ENCODE measurements at places on chromosomes 5 and 9. TPM values are rescaled to one million over a fixed set of nuclear protein-coding genes. Genes with fewer than 3 reads are reported as not detected.
A peak's percentile ranks its signal among the peaks of the same experiment; 100 is the strongest.

- peak; percentile 76 for DNase-seq
Observed at GRCh38 chr5:159878988-159879471, 37.3 kb upstream of the ADRA1B start.

DNA sequence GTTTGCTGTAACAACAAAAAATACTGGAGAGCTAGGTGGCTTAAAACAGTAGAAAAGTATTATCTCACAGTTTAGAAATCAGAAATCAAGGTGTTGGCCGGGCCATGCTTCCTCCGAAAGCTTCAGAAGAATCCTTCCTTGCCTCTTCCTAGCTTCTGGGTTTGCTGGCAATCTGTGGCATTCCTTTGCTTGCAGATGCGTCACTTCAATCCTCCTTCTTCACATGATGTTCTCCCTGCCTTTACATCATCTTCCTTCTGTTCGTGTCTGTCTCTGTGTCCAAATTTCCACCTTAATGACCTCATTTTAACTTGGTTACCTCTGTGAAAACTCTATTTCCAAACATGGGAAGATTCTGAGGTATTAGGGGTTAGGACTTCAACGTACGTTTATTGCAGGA lies 90.4 kb upstream of the CHD1 start:
- no peak for DNase-seq

GRCh38 chr5:137441476-137441875 lies 57.6 kb downstream of the SPOCK1 start:
- no peak for DNase-seq

- DNase-seq: no peak
Observed at GRCh38 chr5:98474216-98474615, 299.2 kb upstream of the RGMB start.

NXNL2 gene
- 0.19 TPM for polyA plus RNA-seq

- no peak for DNase-seq
Observed at GRCh38 chr5:176587398-176587797, 22.6 kb downstream of the GPRIN1 start.

- DNase-seq: no peak
Observed at GRCh38 chr5:73789851-73790281, 163.9 kb downstream of the ARHGEF28 start.
